Activated CD4-positive, alpha-beta memory T cell treated with anti-CD3 and anti-CD28 coated beads for 36 hours (primary cell): ENCODE measurements at places on chromosomes 6 and 20. TPM values are rescaled to one million over a fixed set of nuclear protein-coding genes. Genes with fewer than 3 reads are reported as not detected.

DNA sequence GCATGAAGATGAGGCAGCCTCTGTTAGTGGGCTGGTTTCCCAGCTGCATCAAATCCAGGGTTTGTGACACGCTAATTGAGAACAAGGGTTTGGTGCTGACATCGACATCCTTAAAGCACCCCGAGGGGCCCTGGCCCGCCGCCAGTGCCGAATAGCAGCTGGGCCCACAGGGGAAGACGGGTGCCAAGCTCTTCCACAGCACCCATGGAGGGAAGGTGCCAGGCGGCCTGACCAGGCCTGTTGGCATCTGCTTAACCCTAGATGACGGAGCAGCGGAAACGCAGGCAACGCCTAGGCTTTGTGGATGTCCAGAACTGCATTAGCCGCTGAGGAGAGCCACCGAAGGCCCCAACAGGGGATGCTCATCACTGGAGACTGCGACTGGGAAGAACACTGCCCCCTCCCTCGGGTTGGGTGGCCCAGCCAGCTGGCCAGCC lies 16.0 kb downstream of the UQCC2 start:
- DNase-seq = no peak

- DNase-seq = no peak
Observed at GRCh38 chr6:169343886-169344749, 90.5 kb upstream of the THBS2 start.

The ASCC3 gene
- 52.9 TPM for total RNA-seq

The GRM1 gene
- total RNA-seq = not detected

The KIF13A gene
- 0.07 TPM for total RNA-seq

GRCh38 chr20:10216146-10216791 lies 2.4 kb upstream of the SNAP25 start:
- no peak for DNase-seq

The NKX2-2 gene
- total RNA-seq = not detected

GRCh38 chr6:116136373-116136772 lies 10.4 kb upstream of the COL10A1 start:
- no peak for DNase-seq

DNA sequence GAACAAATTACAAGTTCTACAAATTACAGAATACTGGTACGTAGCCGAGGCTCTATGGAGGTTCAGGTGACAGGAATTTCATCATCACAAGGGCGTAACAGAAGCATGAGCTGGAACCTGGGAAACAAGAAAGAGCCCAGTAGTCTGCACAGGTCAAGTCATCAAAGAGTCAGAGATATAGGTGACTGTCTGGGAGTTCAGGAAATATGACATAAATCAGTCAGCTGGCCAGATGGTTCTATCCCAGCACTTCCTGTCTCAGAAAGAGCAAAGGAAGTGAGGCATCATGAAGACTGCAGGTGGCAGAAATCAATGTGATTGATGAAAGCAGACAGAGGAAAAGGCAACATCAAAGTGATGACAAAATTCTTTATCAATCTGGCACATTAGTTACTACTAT lies 23.3 kb downstream of the MYCT1 start:
- no peak for DNase-seq

GRCh38 chr6:149471801-149472200 lies 13.0 kb downstream of the ZC3H12D start:
- no peak for DNase-seq

- no peak for DNase-seq
Observed at GRCh38 chr6:90819483-90819882, 232.6 kb upstream of the MAP3K7 start.

GRCh38 chr6:13702809-13703302 lies 8.8 kb downstream of the RANBP9 start:
- DNase-seq = no peak

The KCNB1 gene
- total RNA-seq = not detected

The ZKSCAN4 gene
- 3.8 TPM for total RNA-seq

GRCh38 chr6:13180538-13180937 lies 147.8 kb downstream of the TBC1D7 start:
- no peak for DNase-seq

GRCh38 chr6:118324116-118324515 lies 224.0 kb upstream of the PLN start:
- DNase-seq = no peak

The CST5 gene
- total RNA-seq = not detected

The C20orf141 gene
- not detected for total RNA-seq

- DNase-seq = no peak
Observed at GRCh38 chr6:118263921-118264486, 284.1 kb upstream of the PLN start.

The HSPA1L gene
- 2.0 TPM for total RNA-seq

DNA sequence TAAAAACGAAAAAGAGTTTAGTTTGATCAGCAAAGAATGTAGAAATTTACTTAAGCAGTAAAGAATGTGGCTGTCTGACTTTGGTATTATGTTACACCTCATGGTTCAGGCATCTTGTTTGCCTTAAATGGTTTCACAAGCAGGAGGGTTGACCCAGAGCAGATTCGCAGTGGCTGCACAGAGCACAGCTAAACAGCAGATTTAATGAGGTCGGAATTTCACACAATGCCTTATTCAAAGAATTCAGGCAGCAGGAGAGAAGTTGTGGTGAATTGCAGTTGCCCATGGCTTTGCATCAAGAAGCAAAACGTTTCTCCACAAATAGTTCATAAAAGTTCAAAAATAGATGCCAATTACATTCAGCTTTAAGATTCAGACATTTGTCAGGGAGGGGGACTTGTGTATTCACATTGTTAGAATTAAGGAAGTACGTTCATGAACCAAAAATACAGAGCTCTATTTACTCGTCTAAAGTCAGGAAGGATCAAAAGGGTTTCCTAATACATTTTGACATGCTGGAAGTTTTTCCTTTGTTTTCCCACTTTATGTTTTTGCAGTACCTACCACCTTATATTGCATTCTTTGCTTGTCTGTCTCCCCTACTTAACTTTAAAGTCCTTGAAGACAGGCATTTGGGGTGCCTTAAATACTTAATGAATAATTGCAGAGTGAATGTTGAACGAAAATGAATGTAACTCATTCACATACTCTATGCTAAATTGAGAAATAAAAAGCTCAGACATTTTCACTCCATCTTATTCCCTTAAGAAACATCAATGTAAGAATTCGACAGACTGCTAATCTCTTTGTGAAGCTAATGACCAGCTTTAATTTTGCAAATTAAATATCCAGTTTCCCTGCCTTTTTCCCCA lies 1163.6 kb upstream of the CITED2 start:
- DNase-seq = no peak

The BPIFA2 gene
- not detected for total RNA-seq

- DNase-seq = no peak
Observed at GRCh38 chr6:31617010-31617409, 2.0 kb downstream of the AIF1 start.

GRCh38 chr20:57762531-57763234 lies 52.9 kb upstream of the PMEPA1 start:
- DNase-seq = no peak

DNA sequence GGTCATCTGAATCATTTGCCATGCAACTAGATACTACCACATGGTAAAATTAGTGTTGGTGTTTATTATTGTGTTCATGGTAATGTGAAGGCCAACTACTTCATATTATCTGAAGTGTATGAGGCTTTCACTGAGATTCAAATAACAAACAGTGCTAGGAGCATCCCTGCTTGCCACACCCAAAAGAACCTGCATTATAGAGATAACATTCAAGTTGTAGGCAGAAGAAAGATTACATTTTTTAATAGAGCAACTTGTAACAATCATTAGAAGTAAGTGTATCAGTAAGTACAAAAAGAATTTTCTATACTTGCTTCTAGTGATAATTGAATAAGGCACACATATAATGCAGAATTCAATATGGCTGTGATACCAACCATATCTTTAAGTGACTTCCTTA lies 49.8 kb downstream of the BCKDHB start:
- DNase-seq = no peak

The GATA5 gene
- total RNA-seq = not detected

The SPATS1 gene
- total RNA-seq = not detected

DNA sequence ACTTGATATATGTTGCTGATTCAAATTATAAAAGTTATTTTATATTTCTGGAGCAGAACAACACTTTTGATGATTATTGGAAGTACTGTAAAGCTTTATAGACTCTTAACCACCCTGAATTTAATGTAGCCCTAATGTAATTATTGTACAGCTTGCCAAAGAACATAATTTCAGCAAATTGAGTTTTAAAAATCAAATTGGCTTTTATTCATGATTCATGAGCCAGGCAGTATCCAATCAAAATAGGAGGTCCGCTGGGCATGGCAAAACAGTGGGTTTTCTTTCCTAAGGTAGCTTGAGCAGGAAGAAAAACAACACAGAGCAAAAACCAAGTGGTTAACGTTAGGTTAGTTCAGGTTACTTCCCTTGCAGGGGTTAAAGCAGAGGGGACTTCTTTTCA lies 64.8 kb upstream of the MAP7 start:
- DNase-seq = no peak

- DNase-seq = no peak
Observed at GRCh38 chr20:64100566-64100888, 6.8 kb downstream of the NPBWR2 start.

The EFCAB8 gene
- 0.24 TPM for total RNA-seq

DNA sequence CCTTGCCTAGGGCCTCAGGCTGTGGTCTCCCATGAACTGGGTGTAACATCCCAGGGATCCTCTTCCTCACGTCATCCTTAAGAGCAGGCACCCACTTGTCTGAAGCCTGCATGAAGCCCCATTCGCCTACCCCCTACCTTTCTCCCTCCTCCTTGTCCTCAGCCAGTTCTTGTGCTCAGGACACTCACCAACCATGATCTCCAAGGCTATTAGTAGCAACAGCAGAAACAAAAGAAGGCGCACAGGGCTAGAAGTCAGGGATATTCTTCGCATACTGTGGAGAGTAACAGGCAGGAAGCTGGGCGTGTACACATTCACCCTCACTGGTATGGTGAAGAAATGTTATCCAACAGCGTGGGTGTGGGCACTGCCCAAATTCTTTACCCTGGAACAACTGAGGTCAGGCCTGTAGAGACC lies 7.3 kb downstream of the RAET1E start:
- no peak for DNase-seq

GRCh38 chr6:131054392-131055250 lies 8.4 kb downstream of the EPB41L2 start:
- no peak for DNase-seq

GRCh38 chr6:25250878-25251277 lies 28.3 kb upstream of the CARMIL1 start:
- peak; percentile 58 for DNase-seq

DNA sequence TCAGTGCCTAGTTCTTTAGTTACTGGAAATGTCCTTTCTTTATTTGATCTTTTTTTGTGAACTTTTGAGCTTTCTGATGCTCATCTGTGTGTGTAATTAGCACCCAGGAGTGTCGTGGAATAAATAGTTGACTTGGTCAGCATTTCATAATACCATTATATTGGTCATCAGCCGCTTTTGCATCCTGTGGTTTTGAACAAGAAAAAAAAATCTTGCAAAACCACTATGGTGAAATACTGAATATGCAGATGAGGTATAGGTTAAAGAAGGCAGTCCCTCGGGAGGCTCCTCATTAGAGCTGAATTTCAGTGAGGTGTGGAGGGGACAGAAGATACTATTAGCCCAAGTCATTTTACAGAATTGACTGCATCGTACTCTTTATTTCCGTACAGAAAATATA lies 90.1 kb downstream of the FOXO3 start:
- DNase-seq = no peak

GRCh38 chr6:128067446-128068118 lies 166.7 kb upstream of the THEMIS start:
- DNase-seq = no peak

- peak; percentile 82 for DNase-seq
Observed at GRCh38 chr20:45611054-45611453, 18.5 kb upstream of the WFDC10A start.

The PNRC1 gene
- total RNA-seq = 95.1 TPM

- DNase-seq = no peak
Observed at GRCh38 chr6:43290339-43290904, 7.6 kb upstream of the SLC22A7 start.

The MCM9 gene
- total RNA-seq = 14.7 TPM
